ENCODE measurements at places on chromosomes 4 and X.

GRCh38 chr4:187218705-187219245, 495.1 kb upstream of the FAT1 start:
- no peak for DNase-seq

GRCh38 chr4:143338313-143338712, 1.6 kb downstream of the GAB1 start:
- no peak for DNase-seq

DNA sequence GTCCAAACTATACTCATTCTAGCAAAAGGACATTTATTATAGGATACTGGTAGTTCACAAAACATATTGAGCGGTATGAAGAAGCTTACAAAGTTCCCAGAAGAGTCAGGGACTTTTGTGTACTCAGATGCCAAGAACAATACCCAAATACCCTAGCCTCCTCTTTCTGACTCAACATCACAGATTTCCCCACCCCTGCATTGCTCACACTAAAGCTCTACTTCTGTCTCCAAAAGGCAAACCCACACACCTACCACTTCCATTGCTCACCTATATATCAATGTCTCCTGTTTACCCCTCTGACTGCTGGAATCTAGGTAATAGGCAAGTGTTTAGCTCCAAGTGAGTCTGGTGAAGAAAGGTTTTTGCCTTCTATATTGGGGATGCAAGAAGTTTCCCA, 100.7 kb upstream of the HCCS start:
- DNase-seq = no peak

- DNase-seq = no peak
Observed at GRCh38 chrX:40603446-40603845, 19.8 kb upstream of the MPC1L start.

DNA sequence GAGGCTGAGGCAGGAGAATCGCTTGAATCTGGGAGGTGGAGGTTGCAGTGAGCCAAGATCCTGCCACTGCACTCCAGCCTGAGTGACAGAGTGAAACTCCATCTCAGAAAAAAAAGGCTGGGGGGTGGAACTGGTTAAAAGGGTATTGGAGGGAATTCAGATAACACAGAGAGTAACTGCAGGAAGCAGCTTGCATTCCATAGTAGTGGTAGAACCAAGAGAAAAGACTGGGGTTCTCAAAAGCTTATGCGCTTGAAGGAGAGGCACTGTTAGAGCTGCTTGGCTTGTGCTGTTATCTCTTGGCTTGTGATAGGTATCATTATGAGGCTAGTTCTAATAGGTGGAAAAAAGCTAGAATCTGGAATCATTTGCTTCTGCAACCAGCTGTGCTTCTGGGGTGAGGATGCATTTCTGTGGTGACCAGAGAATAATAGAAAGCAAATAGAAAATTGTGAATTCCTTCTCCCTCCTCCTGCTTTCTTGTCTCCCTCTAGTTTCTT, 91.2 kb upstream of the ELOVL6 start:
- DNase-seq = no peak

- DNase-seq = no peak
Observed at GRCh38 chr4:101853028-101853427, 62.5 kb downstream of the BANK1 start.

GRCh38 chr4:25271866-25272265, 38.0 kb downstream of the PI4K2B start:
- no peak for DNase-seq

- DNase-seq = no peak
Observed at GRCh38 chr4:56147371-56147770, 198.6 kb downstream of the CEP135 start.

Data from stimulated activated CD4-positive, alpha-beta T cell treated with anti-CD3 and anti-CD28 coated beads, TNF-alpha, amount 100 ng/mL, for 48 hours (primary cell).